Stimulated activated CD8-positive, alpha-beta memory T cell treated with anti-CD3 and anti-CD28 coated beads, Interleukin-4, amount 100 ng/mL, for 1 hour (primary cell): ENCODE measurements at places on chromosomes 3 and 15.

- DNase-seq, result no peak
These were observed 12.9 kb upstream of the MGA start for GRCh38 chr15:41647262-41647661.

- DNase-seq, result no peak
These were observed 3.9 kb downstream of the KATNBL1 start for GRCh38 chr15:34206011-34206410.

GRCh38 chr3:149784064-149784704 lies 8.2 kb downstream of the ANKUB1 start:
- no peak for DNase-seq

- DNase-seq, result no peak
These were observed 47.0 kb downstream of the MTHFS start for GRCh38 chr15:79849789-79850188.

- DNase-seq, result no peak
These were observed 3.5 kb downstream of the EIF4A2 start for GRCh38 chr3:186786922-186787321.

DNA sequence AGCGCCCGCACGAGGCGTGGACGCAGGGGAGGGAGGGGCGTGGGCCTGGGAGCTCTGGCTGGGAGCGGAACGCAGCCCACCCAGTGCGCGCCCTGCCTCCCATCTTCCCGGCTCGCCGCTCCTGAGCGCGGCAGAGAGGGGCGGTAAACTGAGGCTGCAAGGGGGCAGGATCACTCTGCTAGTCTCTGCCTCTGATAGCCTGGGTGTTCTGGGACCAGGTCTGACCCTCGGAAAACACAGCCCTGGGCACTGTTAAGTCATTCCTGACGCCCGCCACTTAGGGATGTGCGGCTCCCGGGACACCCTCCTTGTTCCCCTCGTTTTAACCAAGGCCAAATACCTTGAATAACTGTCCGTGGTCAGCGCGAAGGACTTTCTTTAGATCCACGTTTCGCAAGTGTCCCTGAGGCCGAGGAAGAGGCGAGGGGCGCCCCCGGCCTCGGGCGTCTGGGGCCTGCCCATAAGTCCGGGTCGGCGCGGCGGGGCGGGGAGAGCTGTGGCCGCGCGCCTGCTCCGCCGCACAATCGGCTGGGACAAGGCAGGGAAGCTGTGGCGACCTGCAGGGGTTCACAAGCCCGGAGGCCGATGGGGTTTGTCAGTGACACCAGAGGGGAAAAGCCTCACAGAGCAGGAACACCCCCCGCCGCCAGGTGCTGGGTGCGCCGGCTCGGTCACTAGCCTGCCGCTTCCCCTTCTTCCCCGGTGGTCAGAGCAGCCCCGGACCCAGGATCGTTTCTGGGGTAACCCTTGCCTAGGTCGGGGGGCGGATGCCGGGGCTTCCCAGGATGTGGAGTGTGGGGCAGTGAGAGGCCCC lies 1.5 kb downstream of the ITPKA start:
- DNase-seq, result no peak

GRCh38 chr15:84151205-84151931 lies 84.2 kb upstream of the GOLGA6L4 start:
- no peak for DNase-seq

DNA sequence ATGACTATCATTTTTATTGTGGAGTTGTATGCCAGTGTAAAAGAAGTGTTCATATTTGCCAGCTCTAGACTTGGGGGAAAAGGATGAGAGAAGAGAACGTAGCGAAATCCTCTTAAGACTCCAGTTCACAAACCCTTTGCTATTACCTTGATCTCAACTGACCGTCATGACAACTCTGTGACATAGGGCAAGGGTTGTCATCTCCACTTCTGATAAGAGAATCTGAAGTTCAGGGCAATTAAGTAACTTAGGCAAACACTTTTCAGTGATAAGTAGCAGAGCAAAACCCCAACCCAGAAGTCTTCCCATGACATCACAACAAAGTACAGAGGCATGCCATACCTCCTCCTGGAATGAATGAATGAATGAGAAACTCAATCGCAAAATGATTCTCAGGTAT lies 40.3 kb upstream of the WNT5A start:
- no peak for DNase-seq

GRCh38 chr15:92277776-92278175 lies 115.9 kb upstream of the ST8SIA2 start:
- no peak for DNase-seq

DNA sequence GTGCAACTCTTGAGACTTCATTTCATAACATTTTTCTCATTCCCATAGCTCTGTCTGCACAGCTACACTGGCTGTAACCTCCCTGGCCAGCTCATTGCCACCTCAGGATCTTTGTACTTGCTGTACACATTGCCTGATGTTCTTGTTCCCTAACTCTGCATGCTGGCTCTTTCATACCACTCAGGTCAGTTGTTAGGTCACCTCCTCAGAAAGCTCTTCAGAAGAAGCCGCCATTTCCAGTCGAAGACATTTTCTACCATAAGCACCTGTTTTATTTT lies 176.2 kb downstream of the AKAP13 start:
- no peak for DNase-seq

DNA sequence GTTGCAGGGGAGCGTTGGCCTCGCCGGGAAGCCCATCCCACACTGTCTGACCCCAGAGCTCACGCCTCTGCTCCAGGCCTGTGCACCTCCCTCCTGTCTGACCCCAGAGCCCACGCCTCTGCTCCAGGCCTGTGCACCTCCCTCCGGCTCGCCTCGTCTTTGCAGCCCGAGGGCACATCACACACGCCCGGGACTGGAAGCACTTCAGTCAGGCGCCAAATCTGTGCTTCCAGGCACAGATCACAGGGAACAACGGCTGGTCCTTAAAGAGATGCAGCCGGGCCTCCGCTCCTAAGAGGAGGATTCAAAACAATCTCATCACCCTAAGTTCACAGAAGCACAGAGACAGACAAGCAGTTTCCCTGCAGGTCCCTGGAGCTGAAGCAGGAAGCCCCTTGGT lies 103.0 kb upstream of the RPL32 start:
- no peak for DNase-seq

DNA sequence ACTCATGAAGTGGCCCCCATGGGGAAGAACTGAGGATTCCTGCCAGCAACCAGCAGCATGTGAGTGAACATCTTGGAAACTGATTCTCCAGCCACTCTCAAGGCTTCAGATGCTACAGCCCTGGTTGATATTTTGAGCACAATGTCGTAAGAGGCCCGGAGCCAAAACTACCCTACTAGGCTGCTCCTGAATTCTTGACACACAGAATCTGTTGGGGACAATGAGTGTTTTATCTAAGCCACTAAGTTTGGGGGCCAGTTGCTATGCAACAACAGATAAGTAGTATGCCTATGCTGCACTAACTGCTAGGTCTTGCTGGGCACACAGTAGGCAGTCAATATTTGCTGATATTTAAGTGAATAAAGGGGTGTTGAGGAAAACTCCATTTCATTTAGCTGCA lies 89.9 kb upstream of the CHL1 start:
- DNase-seq, result no peak

GRCh38 chr15:82917249-82917648 lies 35.3 kb downstream of the HOMER2 start:
- DNase-seq, result no peak

- no peak for DNase-seq
These were observed 200.3 kb downstream of the ADAMTS17 start for GRCh38 chr15:100141311-100142001.

DNA sequence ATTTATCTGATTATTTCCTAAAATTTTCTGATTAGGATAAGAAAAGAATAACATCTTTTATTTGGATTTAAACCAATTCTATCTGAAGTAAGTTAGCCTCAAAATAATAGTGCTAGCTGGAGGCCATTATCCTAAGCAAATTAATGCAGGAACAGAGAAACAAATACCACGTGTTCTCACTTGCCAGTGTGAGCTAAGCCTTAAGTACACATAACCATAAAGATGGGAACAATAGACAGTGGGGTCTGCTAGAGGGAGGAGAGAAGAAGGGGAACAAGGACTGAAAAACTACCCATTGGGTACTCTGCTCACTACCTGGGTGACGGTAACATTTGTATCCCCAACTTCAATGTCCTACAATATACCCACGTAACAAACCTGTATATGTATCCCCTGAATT lies 31.3 kb upstream of the LYSMD4 start:
- DNase-seq, result no peak

DNA sequence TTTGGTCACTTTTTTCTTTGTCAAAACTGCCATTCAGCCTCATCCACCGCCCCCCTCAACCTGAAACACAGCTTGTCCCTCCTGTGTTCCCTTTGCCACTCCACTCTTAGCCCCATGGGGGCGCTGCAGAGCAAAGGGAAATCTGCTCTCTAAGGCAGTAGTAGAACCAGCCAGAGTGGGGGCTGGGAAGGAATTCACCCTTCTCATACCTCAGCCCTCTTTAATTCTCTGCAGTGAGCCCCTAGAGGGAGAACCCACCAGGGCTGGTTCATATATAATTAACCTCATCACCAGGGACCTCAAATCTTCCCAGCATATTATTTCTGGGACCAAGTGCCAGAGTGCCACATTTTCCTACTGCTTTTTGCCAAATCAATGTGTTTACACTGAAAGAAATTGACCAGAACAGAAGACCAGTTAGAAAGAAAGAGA lies 2.8 kb upstream of the BCL6 start:
- peak; percentile 84 for DNase-seq

DNA sequence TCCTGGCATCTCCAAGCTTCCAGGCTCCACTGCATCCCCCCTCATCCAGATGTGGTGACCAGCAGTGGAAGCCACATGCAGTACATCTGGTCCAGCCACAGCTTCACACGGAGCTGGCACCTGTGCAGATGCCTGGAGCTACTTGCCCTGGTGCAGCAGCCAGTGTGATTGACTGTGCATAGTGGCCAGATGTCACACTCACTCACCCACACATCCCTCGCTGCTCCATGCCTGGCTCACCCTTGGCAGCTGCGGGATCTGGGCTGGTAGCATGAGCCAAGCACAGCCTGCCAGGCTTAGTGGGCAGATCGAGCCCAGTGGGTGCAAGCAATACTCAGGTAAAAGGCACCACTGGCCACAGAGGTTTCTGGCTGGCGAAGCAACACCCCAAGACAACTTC lies 398.0 kb upstream of the CNTN4 start:
- no peak for DNase-seq

- no peak for DNase-seq
These were observed 74.1 kb upstream of the CHRM5 start for GRCh38 chr15:33894193-33894592.

DNA sequence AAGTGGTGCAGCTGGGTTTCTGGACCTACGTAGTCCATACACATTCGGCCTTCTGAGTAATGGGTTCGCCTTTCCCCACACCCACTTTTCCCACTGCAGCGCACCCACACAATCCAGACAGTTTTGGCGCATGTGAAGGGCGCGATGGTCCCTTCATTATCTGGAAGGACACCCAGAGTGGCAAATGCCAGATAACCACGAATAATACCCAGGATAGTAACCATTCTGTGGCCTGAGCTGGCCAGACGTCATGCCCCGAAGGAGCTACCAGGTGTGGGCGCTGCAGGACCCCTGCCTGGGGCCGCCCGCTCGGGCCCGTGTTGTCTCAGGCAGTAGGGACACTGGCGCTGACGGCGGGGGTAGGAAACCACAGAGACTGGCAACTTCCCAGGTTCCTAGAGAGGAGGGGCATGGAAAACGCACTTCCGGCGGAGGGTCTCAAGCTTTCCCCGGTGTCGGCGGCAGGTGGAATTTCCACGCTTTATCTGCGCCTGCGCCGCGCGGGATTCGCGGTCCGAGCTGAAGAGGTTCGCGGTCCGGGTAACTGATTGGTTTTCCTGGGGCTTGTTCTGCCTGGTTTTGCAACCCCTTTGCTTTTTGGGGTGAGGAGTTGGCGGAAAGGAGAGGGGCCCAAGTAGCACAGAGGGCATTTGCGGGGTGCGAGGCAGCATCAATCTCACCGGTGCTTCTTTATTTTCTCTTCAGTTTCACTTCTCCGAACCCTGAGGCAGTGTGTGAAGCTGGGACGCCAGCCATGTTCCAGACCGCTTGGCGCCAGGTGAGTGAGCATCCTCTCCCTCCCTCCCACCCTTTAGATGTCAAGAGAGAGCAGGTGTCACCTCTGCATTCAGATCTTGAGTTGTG lies at the start of gene ZNF620:
ZNF620 (plus strand) TSS at position 441 of the 864 bp plus-strand sequence; CDS start at position 755, 314 bp downstream.
- peak; percentile 42 for DNase-seq

- DNase-seq, result no peak
These were observed 497.3 kb downstream of the SHQ1 start for GRCh38 chr3:72350761-72351505.

GRCh38 chr15:59501597-59501996 lies 63.6 kb downstream of the FAM81A start:
- no peak for DNase-seq

GRCh38 chr3:192188218-192188835 lies 539.0 kb downstream of the FGF12 start:
- DNase-seq, result no peak

- no peak for DNase-seq
These were observed 281.8 kb upstream of the TRIM42 start for GRCh38 chr3:140396110-140396509.

DNA sequence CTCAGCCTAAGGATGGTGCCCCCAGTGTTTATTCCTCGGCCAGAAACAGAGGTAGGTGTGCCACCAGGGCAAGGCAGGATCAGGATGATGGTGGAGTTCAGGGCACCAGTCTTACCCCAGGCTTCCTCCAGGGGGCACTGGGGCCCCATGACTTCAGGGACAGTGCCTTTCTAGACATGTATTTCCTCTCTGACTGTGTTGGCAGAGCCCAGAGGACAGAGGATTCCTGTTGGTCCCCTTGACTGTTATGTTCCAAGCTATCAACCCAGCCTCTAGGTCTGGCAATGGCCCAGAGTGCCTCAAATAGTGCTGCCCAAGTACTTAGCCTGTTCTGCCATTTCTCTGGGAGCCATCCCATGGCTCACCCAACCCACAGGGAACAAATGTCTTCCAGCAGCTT lies 2.8 kb downstream of the HEMK1 start:
- no peak for DNase-seq

DNA sequence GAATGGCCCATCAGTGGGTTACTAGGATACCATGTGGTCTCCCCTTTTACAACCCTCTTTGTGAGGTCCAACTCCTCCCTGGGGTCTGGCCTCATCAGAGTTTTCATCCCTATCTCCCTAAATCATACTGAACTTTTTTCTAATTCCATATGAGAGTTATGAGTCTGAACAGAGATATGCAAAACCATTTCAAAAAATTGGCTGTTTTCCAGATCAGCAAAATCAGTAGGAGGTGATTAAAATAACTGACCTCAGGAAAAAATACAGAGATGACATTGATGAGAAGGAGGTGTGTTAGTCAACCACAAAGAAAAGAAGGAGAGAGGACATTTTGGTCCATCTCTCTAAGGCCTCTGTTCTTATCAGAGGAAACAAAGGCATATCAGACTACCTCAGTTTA lies 200.8 kb upstream of the CFAP20DC start:
- DNase-seq, result no peak

DNA sequence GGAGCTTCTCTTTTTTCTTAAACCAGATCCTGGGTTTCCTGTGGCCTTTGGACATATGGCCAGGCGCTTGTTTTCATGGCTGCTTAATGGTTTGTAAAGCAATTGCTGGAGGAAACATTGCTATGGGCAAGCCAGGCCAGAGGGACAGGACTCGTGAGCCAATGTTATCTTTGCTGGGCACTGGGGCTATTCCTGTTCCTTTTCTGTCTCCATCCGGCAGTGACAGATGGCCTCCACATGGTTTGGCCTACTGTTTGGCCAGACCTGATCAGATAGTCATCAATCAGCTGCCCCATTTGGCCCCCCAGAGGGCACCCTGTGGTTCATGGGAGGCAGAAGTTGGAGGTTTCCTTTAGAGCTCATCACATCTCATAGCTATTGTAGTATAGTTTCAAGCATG lies 326.1 kb upstream of the ROPN1 start:
- DNase-seq, result no peak

- no peak for DNase-seq
These were observed 71.9 kb upstream of the C15orf39 start for GRCh38 chr15:75129788-75130187.

GRCh38 chr3:110754212-110754916 lies 317.3 kb upstream of the NECTIN3 start:
- DNase-seq, result no peak
